HAP-1 (cell line): ENCODE measurements at places on chromosomes 4 and X.

GRCh38 chrX:47831788-47832187 is 4.9 kb upstream of the ZNF81 start:
- peak; percentile 79 for DNase-seq

DNA sequence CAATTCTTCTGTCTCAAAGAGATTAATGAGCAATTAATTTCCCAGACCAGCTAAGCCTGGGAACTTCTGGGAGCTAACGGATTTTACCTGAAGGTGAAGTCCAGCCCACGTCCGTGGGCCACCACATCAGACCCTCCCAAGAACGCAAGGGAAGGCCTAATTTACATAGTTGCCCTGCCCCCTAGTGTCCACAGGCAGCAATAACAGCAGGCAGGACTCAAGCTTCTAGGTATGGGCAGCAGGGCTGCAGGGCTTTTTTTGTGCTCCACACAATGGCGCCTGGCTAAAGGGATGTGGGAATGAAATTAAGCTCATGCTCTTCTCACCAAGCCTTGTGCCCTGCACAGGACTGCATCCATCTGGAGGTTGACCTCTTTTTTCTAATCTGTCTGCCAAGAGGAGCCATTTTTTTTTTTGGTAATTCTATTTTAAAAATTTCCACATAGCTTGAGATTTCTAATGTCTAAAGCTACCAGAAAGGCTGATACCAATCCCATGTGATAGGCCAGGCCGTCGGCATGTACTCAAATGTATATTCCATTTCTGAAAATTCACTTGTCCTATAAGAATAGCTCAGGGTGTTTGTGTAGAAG is 111.9 kb upstream of the TMEM164 start:
- DNase-seq = peak; percentile 68

DNA sequence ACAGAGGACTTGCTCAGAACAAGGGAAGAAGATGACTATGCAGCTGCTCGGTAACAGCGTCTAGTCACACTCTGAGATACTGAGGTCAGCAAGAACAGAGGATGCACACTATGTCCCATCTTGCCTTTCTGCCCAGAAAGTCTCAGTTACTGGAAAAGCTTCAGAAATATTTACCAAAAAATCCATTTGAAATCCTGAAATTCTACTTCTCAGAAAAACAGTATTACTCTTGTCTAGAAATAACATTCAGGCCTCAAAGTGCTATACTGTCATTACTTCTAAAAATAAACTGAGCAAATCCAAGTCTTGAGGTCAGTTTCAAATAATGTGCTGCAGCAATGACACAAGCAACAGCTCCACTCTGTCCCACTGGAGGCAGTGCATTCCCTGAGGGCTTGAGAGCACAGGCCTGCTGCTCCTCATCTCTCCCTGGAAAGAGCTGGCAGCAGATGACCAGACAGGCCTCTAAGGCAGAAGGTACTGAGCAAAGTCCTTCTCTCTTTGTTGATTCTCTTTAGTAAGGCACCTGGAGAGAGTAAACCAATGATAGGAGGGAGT is 76.9 kb downstream of the CAMK2D start:
- DNase-seq = peak; percentile 21

DNA sequence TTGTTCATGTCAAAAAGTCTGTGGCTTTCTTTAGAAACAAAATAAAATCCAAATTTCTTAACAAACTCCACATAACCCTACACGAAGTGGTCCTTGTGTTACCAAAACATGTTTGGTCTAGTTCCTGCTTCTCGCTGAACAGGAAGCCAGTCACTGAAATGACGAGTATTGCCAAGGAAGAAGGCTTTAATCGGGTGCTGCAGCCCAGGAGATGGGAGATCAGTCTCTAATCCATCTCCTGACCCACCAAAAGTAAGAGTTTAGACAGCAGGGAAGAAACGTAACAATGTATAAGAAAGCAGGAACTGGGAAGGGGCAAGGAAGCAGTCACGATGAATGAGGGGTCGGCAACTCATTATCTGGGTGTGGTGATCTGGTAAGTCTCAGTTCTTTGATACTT is 144.6 kb upstream of the MAP9 start:
- DNase-seq = no peak

GRCh38 chr4:42570221-42570620 is 86.7 kb downstream of the ATP8A1 start:
- DNase-seq = no peak
